ENCODE measurements at places on chromosomes 13 and 19.
A peak's percentile ranks its signal among the peaks of the same experiment; 100 is the strongest.

DNA sequence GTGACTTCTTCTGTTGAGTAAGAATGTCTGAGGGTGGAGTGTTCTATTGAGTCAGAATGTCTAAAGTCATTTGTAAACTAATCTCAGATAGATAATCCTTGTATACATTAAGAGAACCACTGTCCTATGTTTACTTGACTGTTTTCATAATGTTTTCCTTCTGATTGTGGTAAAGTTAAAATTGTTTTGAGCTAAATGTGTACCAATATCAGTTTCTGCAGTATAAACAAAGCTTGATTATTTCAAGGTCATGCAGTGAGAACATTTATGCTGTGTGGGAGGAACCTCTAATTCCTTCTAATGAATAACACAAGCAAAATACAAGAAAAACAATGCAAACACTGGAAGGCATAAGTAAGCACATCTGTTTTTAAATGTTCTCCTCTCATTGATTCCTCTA lies 434.6 kb downstream of the FGF14 start:
- peak; percentile 40 for DNase-seq

- DNase-seq: peak; percentile 79
Observed at GRCh38 chr19:52007806-52008557, at the start of gene ZNF615. ZNF615 (minus strand) TSS chr19:52008211; CDS start chr19:52003711, 4,500 bp downstream.

- no peak for DNase-seq
Observed at GRCh38 chr13:51577690-51578089, 6.6 kb upstream of the WDFY2 start.

DNA sequence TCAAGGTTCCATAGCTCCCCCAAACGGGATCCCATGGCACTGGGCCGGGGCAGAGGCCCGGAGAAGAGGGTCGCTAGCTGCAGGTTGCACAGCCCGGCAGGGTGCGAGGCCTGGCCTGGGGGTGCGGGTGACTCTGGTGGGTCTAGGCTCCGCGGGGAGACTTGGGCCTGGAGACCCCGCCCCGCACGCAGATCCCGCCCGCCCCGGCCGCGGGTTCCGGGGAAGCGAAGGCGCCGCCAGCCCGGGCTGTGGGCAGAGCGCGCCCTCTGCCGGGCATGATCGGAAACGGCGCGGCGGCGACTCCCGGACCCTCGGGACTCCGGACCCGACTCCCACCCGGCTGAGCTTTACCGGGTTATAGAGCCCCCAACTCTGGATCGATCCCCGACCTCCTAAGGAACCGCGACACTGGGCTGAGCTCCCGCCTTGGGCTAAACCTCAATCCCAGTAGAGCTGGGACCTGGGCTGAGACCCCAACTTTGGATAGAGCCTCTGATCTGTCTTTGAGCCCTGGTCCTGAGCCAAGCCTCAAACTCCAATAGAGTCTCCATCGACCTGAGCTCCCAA lies 3.1 kb upstream of the TNFAIP8L1 start:
- DNase-seq: no peak

- DNase-seq: no peak
Observed at GRCh38 chr19:32038021-32038920, 307.1 kb upstream of the ZNF507 start.

DNA sequence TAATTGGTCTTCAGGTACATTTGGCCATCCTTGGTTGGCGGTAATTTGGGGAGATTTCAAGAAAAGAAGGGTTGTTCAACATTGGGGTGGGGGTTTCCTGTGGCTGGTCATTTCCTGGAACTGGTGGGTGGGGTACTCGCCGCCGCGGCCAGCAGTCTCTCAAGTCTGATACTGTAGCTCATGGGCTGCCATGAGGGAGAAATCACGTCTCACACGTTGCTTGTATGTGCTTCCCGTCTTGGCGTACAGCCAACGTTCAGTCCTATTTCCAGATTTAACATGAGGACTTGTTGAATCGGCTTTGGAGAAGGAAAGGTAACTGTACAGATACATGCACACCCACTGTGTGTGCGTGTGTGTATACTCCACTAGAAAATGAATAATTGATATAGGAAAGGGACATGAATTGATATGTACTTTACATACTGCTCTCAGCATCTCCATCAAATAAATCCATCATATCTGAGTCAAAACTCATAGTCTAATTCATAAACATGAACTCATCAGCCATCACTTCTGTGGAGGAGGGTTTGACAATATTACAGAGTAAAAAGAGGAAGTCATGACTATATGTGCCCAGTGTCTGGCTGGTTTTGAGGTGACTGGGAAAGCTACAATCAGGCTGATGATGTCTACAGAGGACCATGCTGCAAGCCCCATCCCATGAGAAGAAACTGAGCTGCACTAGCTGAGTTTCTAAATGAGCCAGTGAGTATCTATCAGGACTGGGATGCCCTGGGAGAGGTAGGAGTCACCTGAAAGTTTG lies 418.1 kb downstream of the TSHZ3 start:
- DNase-seq: no peak

DNA sequence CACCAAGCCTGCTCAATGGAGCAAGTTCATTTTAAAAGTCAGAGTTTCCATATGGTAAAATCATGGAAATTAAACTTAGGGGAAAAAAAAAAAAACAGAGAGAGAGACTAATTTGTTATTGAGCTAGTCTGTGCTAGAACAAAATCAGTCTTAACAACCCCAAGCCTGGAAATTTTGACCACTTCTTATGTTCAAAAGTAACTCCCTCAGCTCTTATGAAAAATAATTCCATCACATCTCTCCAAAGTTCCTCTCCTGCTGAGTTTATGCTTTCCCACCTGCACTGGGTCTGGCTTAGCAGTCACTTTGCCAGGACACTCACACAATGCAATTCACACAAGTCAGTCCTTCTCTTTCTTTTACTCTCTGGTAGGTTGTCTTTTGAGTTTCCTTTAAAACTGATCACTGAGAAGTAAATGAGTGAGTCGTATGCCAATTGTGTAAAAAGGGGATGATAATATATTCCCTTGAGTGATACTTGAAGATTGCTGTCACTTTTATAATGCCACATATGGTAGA lies 92.6 kb downstream of the ENOX1 start:
- DNase-seq: no peak

- no peak for DNase-seq
Observed at GRCh38 chr13:113567681-113568080, 16.9 kb upstream of the TFDP1 start.

All from amniotic epithelial cell (primary cell).